ENCODE measurements at places on chromosomes 12 and 14.

GRCh38 chr12:77924703-77925102 lies 94.0 kb downstream of the NAV3 start:
- DNase-seq: no peak

- DNase-seq: no peak
Observed at GRCh38 chr12:96652870-96653269, 163.5 kb downstream of the CFAP54 start.

GRCh38 chr14:30620178-30620577 lies 1.9 kb upstream of the SCFD1 start:
- no peak for DNase-seq

GRCh38 chr12:81284137-81284536 lies 206.3 kb downstream of the ACSS3 start:
- DNase-seq: no peak

GRCh38 chr12:95881331-95881955 lies 22.7 kb downstream of the SNRPF start:
- DNase-seq: no peak

- no peak for DNase-seq
Observed at GRCh38 chr14:36068777-36069534, 107.6 kb downstream of the PTCSC3 start.

GRCh38 chr12:89731089-89731488 lies 22.5 kb upstream of the ATP2B1 start:
- DNase-seq: no peak

DNA sequence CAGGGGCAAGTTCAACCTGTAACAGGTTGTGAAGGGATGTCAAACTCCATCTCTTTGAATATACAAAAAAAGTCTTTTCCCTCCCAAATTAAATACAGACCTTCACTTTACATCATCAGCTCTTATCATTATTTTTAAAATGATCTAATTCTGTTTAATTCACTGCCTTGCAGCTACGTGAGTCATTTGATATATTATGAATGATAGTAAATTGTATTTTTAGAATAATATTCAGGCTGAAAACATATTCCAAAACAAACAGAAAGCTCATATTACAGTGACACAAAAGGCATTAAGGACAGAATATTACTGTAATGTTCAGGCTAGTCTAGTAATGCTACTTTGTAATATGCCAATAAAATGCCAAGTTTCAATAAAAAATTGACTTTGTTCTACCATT lies 53.3 kb downstream of the BCAT1 start:
- no peak for DNase-seq

- no peak for DNase-seq
Observed at GRCh38 chr14:103894723-103895059, 33.6 kb upstream of the TDRD9 start.

GRCh38 chr12:22399464-22400180 lies 65.1 kb upstream of the ST8SIA1 start:
- no peak for DNase-seq

- DNase-seq: no peak
Observed at GRCh38 chr12:50188875-50189575, 21.9 kb upstream of the CERS5 start.

DNA sequence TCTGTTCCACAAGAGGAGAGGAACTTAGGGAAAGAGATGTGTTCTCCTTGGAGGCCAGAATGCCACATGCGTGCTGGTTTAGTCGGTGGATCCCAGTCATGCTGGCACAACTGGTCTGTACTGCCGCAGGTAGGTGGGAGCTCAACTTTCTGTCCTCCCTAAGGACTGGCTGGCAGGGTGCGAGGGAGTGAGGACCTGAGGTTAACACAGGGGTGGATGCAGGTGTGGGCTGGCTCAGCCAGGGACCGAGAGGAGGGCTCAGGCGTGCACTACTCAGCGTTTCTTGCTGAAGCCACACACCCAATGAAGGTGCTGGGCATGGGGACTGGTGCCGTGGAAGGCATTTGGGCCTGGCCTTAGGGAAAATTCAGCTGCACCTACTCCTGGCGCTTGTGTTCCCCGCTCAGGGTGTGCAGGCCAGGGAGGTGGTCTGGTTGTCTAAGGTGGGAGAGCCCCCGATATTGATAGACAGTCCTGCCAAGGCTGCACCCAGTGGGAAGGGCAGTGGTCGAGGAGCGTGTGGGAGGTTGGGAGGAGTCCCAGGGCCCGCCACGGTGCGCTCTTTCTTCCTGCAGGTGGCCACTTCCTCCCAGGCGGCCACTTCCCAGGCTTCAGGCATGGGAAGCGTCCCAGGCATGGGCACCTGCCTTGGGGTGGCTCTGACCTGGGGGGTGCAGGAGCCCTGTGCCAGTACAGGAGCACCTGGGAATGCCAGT lies 138.4 kb downstream of the ADGRD1 start:
- DNase-seq: no peak

GRCh38 chr12:1583421-1584078 lies 10.8 kb downstream of the FBXL14 start:
- DNase-seq: peak; percentile 57

DNA sequence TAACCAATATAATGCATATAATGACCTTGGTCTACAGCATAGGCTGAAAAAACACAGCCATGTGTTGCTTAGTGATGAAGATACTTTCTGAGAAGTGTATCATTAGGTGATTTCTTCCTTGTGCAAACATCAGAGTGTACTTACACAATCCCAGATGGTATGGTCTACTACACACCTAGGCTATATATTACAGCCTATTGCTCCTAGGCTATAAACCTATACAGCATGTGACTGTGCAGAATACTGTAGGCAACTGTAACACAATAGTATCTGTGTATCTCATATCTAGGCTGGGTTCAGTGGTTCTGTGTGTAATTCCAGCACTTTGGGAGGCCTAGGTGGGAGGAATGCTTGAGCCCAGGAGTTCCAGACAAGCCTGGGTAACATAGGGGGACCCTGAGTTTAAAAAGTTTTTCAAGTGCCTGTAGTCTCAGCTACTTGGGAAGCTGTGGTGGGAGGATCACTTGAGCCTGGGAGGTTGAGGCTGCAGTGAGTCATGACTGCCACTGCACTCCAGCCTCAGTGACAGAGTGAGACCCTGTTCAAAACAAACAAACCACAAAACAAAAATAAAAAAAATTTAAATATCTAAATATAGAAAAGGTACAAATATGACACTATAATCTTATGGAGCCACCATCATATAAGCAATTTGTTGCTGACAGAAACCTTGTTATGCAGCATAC lies 66.6 kb downstream of the GRIP1 start:
- no peak for DNase-seq

DNA sequence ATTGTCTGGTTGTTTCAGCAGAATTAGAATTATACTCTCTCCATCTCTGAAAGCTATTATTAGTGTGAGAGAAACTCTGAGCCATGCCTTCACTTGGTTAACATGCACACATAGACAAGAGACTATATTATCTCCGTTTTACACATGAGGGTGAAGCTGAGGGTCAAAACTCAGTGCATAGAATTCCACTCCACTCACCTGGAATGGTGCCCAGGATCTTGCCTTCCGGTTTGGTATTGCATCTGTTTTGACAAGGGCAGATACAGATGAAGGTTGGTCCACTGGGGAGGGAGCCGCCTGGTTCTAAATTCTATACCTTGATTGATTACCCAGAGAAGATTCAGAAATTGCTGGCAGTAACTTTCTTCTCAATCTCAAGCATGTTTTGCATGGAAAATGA lies 149.5 kb upstream of the PELI2 start:
- no peak for DNase-seq

DNA sequence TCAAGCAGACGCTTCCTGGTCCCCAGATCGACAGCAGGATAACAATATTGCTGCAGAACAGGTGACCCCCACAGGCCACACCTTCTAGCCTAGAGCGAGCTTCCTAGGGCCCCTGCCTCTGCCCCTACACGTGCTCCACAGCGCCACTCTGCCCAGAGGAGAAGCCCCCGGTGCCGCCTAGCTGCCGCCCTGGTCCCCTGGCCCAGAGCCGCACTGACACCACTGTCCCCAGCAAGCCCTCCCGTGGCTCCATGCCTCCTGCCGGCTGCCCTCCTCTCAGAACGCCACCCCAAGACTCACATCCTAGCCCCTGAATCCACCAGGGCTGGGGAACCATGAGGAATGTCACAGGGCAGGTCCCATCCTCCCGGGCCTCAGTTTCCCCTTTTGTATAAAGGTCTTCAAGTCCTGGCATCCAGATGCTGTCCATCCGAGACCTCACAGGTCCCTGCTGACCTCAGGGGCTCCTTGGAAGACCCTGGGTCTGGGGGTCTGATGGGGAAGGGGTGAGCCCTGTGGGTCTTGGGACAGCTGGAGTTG lies 31.0 kb downstream of the JAG2 start:
- DNase-seq: no peak

- DNase-seq: no peak
Observed at GRCh38 chr12:49232940-49233841, 31.7 kb upstream of the TUBA1C start.

GRCh38 chr12:110744151-110744571 lies 1.5 kb upstream of the PPP1CC start:
- DNase-seq: no peak

DNA sequence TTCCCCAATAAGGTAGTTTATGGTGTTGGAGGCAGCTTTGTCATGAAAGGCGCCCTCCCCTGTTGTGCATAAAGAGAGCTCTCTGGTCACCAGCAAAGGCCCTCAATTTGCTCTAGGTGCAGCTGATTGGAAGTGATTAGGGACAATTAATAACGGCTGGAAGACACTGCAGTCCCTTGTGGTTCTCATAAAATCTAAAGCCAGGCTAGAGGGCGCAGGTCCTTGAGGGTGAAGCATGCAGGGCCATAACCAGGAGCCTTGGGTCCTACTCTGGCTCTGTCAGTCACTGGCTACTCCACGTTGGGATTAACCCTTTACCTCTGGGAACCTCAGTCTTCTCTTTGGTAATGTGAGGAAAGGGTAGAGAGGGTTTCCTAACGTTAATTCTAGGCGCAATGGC lies 1.9 kb downstream of the DAAM1 start:
- no peak for DNase-seq

- DNase-seq: peak; percentile 36
Observed at GRCh38 chr12:7142056-7142644, 12.0 kb downstream of the CLSTN3 start.

DNA sequence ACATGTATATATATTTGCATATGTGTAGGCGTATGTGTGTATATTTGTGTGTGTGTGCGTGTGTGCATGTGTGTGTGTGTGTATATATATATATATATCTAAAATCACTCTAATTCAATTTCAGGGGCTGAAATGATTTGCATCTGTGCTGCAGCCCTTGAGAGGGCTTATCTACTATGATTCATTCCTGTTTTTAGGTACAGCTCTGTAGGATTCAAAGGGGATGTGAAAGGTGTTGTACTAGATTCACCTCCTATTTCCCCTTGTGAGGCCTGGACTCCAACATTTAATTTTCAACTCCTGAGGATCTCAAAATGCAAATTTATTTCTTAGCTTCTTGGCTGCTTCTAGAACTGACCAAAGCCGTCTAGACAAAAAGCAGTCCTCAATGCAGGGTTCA lies 11.1 kb downstream of the ERP27 start:
- DNase-seq: no peak

- DNase-seq: no peak
Observed at GRCh38 chr14:52355016-52355431, 40.9 kb downstream of the PTGER2 start.

DNA sequence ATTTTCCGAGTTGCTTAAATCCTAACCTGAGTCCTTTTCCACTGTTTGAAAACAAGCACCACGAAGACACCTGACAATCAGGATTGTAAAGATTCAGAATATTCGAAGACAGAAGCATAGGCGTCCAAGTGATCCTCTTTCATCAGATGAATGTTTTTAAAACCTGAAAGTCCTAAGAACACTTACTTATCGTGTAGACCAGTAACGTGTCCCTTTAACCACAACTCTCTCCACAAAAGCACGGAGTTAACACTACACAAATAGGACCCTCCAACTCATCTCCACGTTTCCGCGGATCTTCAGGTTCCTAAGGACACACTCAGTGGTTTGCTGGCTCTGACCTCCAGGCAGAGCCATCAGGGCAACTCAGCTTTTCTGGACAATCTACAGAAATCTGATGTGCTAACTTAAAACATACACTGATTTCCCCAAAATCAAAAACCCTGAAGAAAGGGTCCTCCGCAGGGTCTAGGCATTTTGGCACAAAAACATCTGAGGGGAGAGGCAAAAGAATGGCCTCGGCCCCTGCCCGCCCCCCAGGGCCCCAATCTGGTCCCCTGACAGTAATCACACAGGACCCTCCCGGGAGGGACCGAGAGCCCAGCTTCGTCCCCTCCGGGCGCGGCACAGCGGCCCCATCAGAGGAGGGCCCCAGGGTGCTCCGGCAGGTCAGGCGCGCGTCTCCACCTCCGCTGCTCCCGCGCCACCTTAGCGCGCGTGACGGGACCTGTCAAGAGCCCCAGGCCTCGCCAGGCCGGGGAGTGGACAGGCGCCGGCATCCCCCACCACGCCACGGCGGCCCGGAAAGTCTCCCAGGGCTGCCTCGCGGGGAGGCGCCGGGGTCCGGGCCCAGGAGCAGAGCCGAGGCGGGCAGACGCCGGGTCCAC lies 925 bp downstream of the DICER1 start:
- DNase-seq: peak; percentile 32

GRCh38 chr12:52295663-52296062 lies 4.3 kb upstream of the KRT81 start:
- no peak for DNase-seq

GRCh38 chr12:124347805-124348658 lies 53.1 kb downstream of the RFLNA start:
- DNase-seq: peak; percentile 14

DNA sequence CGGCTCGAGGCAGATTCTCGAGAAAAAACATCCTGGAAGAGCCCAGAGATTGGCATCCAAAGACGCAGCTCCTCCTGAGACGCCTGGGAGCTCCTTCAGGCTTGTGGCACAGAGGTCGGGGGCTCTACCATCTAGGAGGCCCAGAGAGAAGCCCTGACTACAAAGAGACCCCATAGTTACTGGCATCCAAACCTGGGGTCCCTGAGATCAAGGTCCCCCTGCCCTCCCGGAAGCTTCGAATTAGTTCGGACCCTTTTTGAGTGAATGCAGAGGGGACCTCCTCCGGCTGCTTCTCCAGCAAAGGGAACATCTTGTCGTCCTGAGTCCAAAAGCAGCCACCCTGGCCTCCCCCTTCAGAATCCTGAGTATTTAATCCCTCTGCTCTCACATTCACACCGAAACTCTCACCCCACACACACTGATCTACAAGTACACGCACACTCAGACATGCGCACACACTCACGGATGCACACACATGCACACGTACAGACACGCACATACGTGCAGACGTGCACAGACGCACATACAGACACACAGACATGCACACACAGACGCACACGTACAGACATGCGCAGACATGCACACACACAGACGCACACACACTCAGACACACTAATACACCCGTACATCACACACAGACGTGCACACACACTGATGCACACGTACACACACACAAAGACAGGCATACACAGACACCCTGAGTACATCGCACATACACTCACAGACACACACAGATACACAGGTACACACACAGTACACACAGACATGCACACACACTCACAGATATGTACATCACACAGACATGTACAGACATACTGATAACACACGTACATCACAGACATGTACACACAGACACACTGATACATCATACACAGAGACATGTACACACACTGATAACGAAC lies 5.9 kb downstream of the ZNF605 start:
- DNase-seq: no peak

- no peak for DNase-seq
Observed at GRCh38 chr14:89444516-89445125, 27.6 kb upstream of the FOXN3 start.

GRCh38 chr14:101520621-101521472 lies 40.4 kb upstream of the DIO3 start:
- no peak for DNase-seq
